T-cell (primary cell): ENCODE measurements at places on chromosomes 5 and 9. TPM values are rescaled to one million over a fixed set of nuclear protein-coding genes. Genes with fewer than 3 reads are reported as not detected.

FAM163B gene
- total RNA-seq: not detected

TAL2 gene
- not detected for total RNA-seq

DHX29 gene
- 19.2 TPM for total RNA-seq

GRCh38 chr5:15577132-15577531 is 77.2 kb downstream of the FBXL7 start:
- H3K4me1 ChIP-seq: no peaks in the 10 kb centered on the region
- H3K27ac ChIP-seq: no peak overlapping the region
- no peak for DNase-seq
- H3K4me3 ChIP-seq: no peak overlapping the region
- H3K27me3 ChIP-seq: no peaks in the 10 kb centered on the region
- no peaks in the 10 kb centered on the region for H3K36me3 ChIP-seq

GRCh38 chr5:59358005-59358861 is 535.3 kb downstream of the PDE4D start:
- no peak for DNase-seq
- H3K4me1 ChIP-seq: no peaks in the 10 kb centered on the region
- no peaks in the 10 kb centered on the region for H3K27me3 ChIP-seq
- no peak overlapping the region for H3K4me3 ChIP-seq
- no peak overlapping the region for H3K27ac ChIP-seq

GRCh38 chr5:90294604-90295003 is 115.0 kb downstream of the CETN3 start:
- H3K36me3 ChIP-seq: no peaks in the 10 kb centered on the region
- no peak overlapping the region for H3K27ac ChIP-seq
- no peak for DNase-seq
- H3K4me3 ChIP-seq: no peak overlapping the region
- no peaks in the 10 kb centered on the region for H3K27me3 ChIP-seq
- no peaks in the 10 kb centered on the region for H3K4me1 ChIP-seq

GRCh38 chr5:137641148-137641547 is 94.7 kb downstream of the KLHL3 start:
- no peak overlapping the region for H3K4me3 ChIP-seq
- no peak for DNase-seq
- no peak overlapping the region for H3K27ac ChIP-seq
- H3K27me3 ChIP-seq: no peaks in the 10 kb centered on the region
- peaks cover 28% of the 10 kb centered on the region for H3K36me3 ChIP-seq
- no peaks in the 10 kb centered on the region for H3K4me1 ChIP-seq

ZNF474 gene
- 0.58 TPM for total RNA-seq

DNA sequence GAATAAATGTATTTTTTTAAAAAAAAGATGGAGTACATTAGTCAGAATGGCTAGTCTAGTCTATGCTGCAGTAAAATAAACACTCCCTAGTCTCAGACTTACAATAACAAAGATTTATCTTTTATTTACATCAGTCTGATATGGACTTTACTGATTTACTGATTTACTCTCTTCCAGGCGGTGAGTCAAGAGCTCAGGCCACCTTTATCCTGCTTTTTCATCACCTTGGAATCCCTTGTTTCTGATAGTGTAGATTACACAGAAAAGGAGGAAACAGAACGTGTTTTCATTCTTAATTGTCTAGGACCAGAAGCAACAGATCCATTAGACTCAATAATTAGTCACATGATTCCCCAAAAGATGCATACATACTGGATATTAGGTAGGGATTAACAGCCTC is 290.1 kb upstream of the TRPC7 start:
- no peak overlapping the region for H3K27ac ChIP-seq
- no peaks in the 10 kb centered on the region for H3K27me3 ChIP-seq
- no peaks in the 10 kb centered on the region for H3K36me3 ChIP-seq
- H3K4me3 ChIP-seq: no peak overlapping the region
- H3K4me1 ChIP-seq: no peaks in the 10 kb centered on the region
- no peak for DNase-seq

ABO gene
- 0.49 TPM for total RNA-seq

KLHL9 gene
- 26.0 TPM for total RNA-seq

DNA sequence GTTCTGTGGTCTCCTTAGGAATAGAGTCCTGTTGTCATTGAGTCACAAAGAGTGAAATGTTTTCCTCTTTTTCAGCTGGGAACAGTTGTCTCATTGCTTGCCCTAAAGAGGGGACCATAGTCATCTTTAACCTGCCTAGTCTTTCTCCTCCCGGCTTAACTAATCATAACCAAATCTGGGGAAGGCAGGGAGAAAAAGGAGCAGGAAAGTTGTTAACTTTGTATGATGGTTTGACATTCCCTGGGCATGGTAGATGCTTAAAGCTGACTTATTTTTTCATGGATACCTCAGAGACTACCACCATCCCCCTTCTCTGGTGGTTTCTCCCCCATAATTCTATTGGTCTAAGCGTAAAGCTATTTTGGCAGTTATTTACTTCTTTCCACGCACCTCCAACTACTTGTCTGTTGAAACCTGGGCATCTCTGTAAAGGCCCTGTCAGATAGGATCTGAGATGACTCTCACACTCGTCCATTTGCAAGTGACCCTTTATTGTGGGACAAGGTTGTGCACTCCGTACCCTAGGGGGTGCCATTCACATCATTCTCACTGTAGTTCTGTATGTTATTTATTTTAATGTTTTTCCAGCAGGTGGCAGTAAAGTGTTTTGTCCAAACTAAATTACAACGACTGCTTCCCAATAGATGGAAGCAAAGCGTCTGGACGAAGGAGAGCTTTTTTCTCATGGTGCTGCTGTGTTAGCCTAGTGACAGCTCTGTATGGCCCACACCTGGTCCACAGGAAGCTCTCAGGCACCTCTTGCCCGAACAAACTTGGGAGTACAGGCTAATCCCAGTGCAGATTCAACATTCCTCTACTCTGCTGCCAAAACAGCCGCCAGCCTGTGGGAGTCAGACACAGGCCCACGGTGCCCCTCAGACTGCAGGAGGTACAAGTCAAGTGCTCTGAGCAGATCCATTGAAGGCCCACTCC is 3.0 kb upstream of the FAM13B start:
- no peak overlapping the region for H3K27ac ChIP-seq
- H3K4me3 ChIP-seq: no peak overlapping the region
- no peaks in the 10 kb centered on the region for H3K36me3 ChIP-seq
- H3K27me3 ChIP-seq: no peaks in the 10 kb centered on the region
- H3K4me1 ChIP-seq: peaks cover 8% of the 10 kb centered on the region

DNA sequence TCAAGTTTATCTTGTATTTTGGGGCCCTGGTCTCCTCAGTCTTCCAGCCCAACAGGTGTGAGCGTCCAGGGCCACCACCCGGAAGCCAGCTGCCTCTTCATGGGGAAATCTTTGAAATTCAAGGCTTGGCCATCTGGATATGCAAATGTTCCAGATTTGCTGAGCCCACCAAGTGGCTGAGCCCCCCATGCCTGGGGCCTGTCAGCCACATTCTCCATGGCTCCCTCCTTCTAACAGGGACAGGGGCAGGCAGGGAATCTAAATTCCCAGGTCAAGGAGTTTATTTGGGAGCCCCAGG is 14.2 kb upstream of the CXXC5 start:
- H3K27me3 ChIP-seq: no peaks in the 10 kb centered on the region
- H3K36me3 ChIP-seq: no peaks in the 10 kb centered on the region
- no peak for DNase-seq
- H3K27ac ChIP-seq: no peak overlapping the region
- H3K4me3 ChIP-seq: no peak overlapping the region

GRCh38 chr5:72006361-72006760 is 100.9 kb upstream of the MAP1B start:
- no peak overlapping the region for H3K27ac ChIP-seq
- H3K27me3 ChIP-seq: no peaks in the 10 kb centered on the region
- no peak overlapping the region for H3K4me3 ChIP-seq

DNA sequence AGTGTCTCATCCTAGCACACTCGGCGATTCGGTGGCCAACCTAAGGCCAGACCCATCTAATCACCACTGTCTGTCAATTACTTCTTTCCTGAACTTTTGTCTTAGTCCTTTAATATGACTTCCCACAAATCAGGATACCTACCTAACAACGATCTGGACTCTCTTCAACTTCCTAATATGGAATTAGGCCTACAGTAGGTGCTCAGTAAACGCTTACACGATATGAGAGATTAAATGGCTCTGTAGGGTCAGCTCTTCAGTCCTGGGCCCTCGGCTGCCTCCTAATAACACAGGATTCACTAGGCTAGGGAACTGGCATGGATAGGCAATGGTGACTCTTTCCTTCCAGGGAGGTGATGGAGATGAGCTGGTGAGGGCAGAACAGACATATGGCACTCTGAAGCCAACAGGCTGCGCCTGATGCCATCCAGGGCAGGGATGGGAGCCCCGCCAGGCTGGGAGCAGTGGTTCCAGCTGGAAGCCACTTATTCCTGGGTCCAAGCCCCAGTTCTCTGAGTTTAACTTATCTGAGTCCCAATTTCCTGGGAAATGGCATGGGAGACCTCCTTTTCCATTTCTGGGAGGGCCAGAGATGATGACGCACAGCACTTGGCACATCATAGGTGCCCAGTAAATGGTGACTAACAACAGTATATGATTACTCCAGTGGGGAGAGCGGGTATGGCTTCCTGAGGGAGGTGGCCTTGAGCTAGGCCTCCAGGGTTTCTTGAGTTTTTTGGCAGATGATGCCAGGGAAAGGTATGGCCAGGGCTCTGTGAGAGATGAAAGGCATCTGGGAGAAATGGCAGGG is 7.3 kb downstream of the PDGFRB start:
- H3K4me3 ChIP-seq: no peak overlapping the region
- DNase-seq: no peak
- no peaks in the 10 kb centered on the region for H3K4me1 ChIP-seq
- peaks cover 10% of the 10 kb centered on the region for H3K27me3 ChIP-seq

RNF14 gene
- total RNA-seq: 16.4 TPM

GRCh38 chr5:1324719-1325190 is 20.1 kb downstream of the CLPTM1L start:
- no peak overlapping the region for H3K4me3 ChIP-seq
- no peaks in the 10 kb centered on the region for H3K27me3 ChIP-seq
- no peak for DNase-seq
- H3K36me3 ChIP-seq: peaks cover 24% of the 10 kb centered on the region

DNA sequence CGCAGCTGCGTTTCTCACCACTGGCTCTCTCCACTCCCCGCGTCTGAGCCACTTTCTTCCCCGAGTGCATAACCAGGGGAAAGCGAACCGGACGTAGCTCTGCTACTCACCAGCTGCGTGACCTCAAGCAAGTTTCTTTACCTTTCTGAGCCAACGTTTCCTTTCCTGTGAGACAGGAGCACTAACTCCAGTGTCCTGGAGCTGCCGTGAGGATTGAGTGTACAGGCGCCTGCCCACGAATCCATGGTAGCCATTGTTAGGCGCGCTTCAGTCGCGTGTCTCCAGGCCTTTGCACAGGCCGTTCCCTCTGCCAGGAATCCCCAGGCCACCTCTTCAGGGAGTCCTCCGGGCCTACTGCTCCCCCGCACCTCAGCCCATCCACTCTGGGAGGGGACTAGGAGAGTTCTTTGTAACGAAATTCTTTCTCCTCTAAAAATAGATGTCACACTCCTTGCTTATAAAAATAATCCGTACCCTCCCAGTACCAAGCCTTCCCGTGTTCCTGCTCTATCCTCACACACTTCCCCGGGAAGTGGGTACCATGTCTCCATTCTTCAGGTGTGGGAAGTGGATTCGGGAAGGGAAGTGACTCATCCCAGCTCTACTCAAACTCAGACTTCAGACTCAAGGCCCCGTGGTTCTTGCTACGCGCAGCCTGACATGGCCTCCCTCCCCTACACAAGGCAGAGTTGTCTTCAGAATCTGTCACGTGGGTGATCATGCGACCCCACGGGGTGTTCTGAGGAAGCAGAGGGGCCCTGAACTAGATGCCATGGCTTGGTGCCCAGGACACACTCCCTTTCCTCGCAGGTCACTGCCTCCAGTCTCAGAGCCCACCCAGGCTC is 16.1 kb upstream of the CRB2 start:
- H3K27me3 ChIP-seq: no peaks in the 10 kb centered on the region
- H3K27ac ChIP-seq: peak overlapping the region; percentile 62
- H3K4me1 ChIP-seq: peaks cover 10% of the 10 kb centered on the region
- H3K4me3 ChIP-seq: peak overlapping the region; percentile 54
- peak; percentile 30 for DNase-seq

GRCh38 chr9:35516479-35516878 is 26.6 kb downstream of the RUSC2 start:
- H3K4me1 ChIP-seq: no peaks in the 10 kb centered on the region
- no peak overlapping the region for H3K4me3 ChIP-seq
- H3K27ac ChIP-seq: no peak overlapping the region
- H3K36me3 ChIP-seq: no peaks in the 10 kb centered on the region
- DNase-seq: no peak

GRCh38 chr9:89983411-89983810 is 378.6 kb downstream of the GADD45G start:
- H3K4me3 ChIP-seq: no peak overlapping the region
- no peaks in the 10 kb centered on the region for H3K36me3 ChIP-seq
- no peak for DNase-seq

DNA sequence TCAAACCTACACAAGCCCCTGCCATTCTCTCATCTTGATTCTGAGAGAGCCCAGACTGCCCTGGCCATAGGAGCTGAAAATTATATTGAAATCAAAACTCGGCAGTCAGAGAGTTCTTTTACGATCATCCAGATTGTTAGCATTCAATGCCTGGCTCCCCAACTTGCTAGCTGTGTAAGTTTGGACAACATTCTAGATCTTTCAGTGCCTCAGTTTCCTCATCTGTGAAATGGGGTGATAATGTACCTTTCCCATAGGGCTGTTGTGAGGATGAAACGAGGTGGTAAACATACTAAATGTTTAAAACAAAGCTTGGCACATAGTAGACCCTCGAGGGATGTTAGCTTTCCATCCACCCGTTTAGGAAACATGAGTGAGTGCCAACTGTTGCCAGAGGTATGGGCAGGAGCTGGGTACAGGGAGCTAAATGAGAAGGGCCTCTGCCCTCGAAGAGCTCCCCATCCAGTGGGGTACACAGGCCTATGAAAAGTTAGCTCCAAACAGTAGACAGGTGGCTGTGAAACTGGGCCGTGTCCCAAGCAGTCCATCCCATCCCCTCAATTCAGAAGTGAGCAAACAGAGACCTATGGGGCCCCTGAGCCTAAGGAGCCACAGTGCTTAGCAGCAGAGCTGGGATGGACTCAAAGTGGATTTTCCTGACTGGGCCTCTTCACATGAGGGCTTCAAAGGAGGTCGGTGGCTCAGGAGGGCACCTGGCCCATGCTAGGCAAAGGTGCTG is 17.3 kb upstream of the IGFBPL1 start:
- no peak overlapping the region for H3K4me3 ChIP-seq
- peaks cover 26% of the 10 kb centered on the region for H3K27me3 ChIP-seq
- H3K36me3 ChIP-seq: no peaks in the 10 kb centered on the region
- no peaks in the 10 kb centered on the region for H3K4me1 ChIP-seq

ZNF879 gene
- 14.0 TPM for total RNA-seq

DNA sequence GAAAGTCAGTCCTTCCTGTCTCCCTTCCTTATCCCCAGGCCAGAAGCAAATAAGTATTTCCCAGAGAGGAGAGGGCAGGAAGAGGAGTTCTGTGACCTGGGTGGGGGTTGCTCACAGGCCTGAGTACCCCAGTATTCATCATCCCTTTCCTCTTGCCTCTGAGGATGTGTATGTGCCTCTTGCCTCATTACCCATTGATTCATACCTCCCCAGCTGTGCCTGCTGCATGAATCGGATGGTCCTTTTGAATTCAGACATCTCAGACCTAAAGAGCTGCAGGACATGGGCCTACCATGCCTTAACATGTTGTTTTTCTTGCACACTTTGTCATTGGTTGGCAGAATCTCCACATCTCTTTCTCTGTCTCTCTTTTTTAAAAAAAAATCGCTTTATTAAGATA is 112.8 kb upstream of the SHB start:
- no peak overlapping the region for H3K4me3 ChIP-seq
- DNase-seq: no peak
- no peaks in the 10 kb centered on the region for H3K27me3 ChIP-seq
- H3K36me3 ChIP-seq: no peaks in the 10 kb centered on the region
- H3K27ac ChIP-seq: no peak overlapping the region
- H3K4me1 ChIP-seq: peaks cover 5% of the 10 kb centered on the region
